NCI-H1048 (cell line): ENCODE measurements at places on chromosomes 3 and 15.

- DNase-seq = no peak
Measured at GRCh38 chr3:181721046-181721875, 9.5 kb downstream of the SOX2 start.

- no peak for DNase-seq
Measured at GRCh38 chr3:120244834-120245225, 40.2 kb downstream of the GPR156 start.

GRCh38 chr3:56771376-56771775, 30.4 kb downstream of the ARHGEF3 start:
- no peak for DNase-seq

- no peak for DNase-seq
Measured at GRCh38 chr3:147015334-147015733, 391.0 kb downstream of the ZIC4 start.

DNA sequence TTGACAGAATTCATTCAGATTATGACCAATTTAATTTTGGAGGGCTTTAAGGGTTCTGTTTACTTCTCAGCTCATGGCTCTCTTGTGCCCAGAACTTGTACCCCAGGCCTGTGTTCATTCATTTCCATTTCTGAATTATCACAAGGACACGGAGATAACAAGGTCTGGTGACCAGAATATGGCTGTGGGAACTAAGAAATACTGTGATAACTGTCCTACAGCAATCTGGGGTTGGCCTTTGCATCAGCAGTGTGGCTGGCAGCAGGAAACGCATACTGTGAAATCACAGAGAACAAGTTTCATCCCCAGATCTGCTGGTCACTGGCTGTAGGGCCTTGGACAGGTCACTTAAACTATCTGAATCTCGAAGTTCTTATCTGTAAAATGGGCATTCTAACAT, 41.8 kb upstream of the TPM1 start:
- DNase-seq = no peak

DNA sequence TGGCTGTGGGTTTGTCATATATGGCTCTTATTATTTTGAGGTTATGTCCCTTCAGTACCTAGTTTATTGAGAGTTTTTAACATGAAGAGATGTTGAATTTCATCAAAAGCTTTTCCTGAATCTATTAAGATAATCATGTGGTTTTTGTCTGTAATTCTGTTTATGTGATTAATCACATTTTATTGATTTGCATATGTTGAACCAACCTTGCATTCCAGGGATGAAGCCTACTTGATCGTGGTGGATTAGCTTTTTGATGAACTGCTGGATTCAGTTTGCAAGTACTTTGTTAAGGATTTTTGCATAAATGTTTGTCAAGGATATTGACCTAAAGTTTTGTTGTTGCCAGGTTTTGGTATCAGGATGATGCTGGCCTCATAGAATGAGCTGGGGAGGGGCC, 33.1 kb upstream of the IQCF2 start:
- no peak for DNase-seq

DNA sequence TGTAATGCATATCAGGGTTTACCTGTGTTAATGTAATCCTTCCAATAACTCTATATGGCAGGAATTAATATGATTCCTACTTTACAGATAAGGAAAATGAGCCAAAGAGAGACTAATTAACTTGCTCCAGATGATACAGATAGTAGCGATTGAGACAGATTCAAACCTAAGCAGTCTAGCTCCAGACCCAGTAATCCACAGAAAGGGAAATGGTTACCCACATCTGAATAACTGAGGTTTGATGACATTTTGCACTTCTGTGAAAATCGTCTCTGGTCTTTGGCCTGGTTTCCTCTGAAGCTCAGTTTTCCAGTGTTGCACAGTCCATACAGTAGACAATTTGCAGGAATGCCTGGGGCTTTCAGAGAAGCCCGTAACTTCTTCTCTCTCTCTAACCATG, 177.1 kb upstream of the UMPS start:
- DNase-seq = no peak

GRCh38 chr3:175426805-175427204, 567.7 kb downstream of the NAALADL2 start:
- DNase-seq = no peak

GRCh38 chr15:81776976-81777375, 268.8 kb downstream of the MEX3B start:
- DNase-seq = no peak

DNA sequence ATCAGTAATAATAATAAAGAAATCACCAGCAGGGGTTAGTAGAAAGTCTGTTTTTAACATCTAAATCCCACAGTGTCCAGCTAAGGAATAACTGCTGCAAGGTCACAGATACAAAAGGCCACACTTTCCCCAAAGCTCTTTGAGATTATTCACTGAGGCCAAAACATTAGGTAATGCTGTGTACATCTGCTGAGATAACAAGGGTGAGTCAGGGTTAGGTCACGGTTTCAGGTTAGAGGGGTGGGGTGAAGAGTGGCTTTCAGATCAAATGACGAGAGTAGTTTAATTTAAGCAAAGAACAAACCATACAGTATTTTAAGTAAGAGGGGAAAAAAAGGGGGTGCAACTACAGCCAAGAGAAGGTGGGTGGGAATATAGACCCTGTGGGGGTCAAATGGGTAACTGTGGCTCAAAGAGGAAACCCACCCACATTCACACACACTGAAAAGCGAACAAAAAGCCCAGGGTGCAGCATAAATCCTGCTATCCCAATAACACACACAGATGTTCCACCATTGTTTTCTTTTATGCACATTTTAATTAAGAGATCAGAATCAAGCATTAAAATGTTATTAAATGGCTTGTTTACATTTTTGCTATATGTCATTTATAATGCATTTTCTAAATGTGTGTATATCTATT, 412.9 kb downstream of the TIGIT start:
- DNase-seq = no peak

DNA sequence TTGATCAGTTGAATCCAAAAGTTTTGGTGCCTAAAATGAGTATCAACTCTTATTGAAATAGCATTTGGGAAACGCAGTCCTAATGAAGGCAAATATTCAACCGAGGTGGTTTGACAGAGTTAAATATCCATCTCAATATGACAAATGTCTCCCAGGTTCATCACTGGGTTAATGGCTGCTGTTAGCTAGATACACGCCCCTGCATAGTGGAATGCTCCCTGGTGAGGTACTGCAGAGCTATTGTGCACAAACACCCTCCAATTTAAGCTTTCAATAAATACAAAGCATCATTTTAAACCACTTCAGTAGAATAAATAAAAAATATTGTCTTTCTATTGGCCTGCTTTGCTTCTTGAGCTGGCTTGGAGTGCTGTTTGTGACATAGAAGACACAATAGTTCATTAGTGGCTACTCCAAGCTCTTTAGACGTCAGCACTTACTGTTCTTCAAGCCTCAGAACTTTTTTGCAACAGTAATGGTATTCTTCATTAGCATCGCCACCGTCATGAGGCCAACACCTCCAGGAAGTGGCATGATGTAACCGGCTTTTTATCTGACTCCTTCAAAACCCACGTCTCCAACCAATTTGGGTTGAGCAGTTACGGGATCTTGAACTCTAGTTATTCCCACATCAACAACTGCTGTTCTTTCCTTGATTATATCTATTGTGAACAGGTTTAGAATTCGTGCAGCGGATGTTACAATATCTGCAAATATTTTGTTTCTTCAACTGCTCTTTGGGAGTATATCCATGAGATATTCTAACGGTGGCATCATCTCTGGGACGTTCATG, 1159.6 kb upstream of the EPHA6 start:
- no peak for DNase-seq

DNA sequence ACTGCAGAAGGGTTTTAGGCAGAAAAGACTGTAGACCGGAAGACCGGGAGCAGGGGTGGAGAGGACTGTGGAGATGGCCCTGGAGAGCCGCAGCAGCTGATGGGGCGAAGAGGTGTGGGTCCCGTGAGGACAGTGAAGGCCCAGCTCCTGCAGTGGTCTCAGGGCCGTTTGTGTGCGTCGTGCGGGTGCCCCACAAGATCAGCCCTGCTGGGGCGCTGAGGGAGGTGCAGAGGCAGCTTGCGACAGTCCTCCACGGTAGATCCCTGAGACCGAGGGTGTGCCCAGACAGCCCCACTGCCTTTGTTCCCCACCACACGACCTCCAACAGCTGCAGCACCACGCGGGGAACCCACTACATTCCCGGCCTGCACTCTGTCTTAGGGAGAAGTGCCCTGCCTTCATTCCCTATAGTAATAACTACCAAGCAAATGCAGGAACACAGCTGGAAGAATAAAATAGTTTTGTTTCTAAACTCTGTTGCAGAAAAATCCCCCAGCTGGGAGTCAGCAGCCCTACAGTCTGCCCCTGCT, 19.0 kb upstream of the CRABP1 start:
- DNase-seq = no peak

- DNase-seq = no peak
Measured at GRCh38 chr3:171883257-171883892, 40.2 kb downstream of the TMEM212 start.

GRCh38 chr3:175932586-175932985, 1073.5 kb downstream of the NAALADL2 start:
- no peak for DNase-seq

DNA sequence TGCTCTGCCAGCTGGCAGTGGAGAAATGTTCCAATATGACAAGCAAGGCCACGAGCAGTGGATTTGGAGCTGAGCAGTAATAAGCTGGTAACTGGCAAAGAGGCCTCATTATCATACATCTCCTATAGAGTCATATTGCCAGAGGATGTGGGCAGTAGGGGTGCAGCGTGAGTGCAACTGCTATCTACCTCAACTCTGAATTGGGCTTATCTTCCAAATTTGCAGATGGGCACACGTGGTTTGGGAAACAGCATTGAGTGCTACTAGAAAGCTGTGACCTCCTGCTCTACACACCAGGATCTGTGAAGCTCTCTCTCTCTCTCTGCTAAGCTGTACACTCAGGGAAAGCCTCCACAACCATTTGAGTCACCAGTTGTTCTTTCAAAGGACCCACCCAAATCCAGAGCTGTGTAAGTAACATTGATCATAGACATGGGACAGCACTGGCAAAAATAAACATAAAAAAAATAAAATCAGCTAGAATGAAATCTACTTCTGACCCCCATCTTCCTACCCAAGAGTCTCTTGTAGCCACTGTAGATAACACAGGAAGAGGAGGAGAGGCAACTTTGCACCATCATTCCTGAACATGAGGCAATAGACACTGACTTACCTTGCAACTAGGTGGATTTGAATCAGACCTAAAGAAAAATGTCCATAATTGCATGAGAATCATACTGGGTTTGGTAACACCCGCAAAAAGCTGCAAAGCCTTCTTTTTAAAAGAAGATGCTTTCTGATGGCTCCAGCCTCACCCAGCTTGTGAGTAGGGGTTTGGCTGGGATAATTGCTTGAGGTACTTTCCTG, 82.9 kb upstream of the THBS1 start:
- no peak for DNase-seq
